HS-27A (cell line): ENCODE measurements at places on chromosomes 2 and 18.

- DNase-seq: no peak
Measured at GRCh38 chr18:56386856-56387255, 251.5 kb downstream of the TXNL1 start.

DNA sequence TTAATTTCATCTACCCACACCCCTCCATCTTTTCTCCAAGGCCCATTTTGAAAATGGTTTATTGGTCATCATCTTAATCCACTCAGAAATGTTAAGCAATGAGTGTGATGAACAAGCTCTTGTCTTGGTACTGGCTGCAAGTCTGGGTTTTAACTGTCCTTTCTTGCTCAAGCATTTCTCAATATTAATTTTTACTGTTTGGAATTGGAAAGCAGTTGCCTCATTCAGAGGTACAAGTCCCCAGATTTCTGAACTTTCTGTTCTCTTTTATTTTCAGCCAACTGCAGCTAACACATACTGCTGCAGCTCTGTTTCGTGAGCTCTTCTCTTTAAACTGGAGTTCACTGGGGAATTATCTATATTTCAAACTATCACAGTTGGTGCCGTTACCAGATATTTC is 99.4 kb upstream of the TEX51 start:
- DNase-seq: no peak

DNA sequence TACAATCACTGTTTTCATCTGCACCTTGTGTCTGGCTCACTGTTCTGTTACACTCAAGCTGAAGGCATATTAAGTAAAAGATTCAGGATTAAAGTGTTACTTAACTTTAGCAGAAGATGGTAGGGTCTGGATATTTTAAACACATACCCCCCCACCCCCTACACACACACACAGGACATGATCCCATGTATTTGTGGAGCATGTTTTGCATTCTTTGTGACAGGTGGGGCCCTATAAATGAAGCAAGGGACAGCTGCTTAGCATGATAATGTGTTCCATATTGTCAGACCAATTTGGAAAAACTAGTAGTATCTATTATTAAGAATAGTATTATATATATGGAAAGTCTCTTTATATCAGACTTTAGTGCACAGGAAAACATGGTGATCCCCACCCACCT is 335.2 kb upstream of the TNP1 start:
- no peak for DNase-seq

DNA sequence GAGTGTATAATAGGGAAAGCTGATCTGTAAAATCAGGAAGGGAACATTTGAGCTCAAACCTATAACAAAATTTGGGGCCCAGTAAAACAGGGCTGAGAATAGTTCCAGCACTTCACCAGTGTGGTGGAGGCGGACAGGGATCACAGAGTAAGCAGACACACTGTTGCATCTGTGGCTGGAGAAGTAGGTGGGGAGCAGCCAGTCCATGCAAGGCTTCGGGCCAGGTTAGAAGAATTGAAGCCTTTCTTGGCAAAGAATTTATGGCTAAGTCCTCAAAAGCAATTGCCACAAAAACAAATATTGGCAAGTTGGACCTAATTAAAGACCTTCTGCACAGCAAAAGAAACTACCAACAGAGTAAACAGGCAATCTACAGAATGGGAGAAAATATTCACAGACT is 93.8 kb upstream of the ZBTB14 start:
- no peak for DNase-seq

- no peak for DNase-seq
Measured at GRCh38 chr2:54523324-54523959, 67.3 kb downstream of the SPTBN1 start.

- no peak for DNase-seq
Measured at GRCh38 chr2:168096158-168096557, 151.2 kb downstream of the STK39 start.

- no peak for DNase-seq
Measured at GRCh38 chr2:174780191-174780840, 16.0 kb upstream of the CHRNA1 start.

DNA sequence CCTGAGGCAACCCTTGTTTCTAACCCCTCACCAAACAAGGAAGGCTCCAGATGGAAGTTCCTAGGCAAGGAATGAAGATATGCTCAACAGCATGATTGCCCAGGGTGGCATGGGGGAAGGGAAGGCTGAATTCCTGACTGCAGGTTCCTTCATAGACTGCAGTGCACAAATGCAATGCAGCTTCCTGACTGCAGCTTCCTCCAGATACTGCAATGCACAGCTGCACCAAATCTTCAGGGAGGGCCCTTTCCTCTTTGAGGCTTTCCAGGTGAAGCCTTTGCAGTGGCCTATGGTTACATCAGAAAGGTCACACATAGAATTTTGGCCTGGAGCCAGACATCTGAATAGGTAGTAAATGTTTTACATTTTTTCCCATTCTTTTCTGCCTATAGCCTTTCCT is 58.8 kb upstream of the DYNAP start:
- DNase-seq: no peak

GRCh38 chr2:20621366-20622295 is 29.3 kb downstream of the HS1BP3 start:
- DNase-seq: no peak

DNA sequence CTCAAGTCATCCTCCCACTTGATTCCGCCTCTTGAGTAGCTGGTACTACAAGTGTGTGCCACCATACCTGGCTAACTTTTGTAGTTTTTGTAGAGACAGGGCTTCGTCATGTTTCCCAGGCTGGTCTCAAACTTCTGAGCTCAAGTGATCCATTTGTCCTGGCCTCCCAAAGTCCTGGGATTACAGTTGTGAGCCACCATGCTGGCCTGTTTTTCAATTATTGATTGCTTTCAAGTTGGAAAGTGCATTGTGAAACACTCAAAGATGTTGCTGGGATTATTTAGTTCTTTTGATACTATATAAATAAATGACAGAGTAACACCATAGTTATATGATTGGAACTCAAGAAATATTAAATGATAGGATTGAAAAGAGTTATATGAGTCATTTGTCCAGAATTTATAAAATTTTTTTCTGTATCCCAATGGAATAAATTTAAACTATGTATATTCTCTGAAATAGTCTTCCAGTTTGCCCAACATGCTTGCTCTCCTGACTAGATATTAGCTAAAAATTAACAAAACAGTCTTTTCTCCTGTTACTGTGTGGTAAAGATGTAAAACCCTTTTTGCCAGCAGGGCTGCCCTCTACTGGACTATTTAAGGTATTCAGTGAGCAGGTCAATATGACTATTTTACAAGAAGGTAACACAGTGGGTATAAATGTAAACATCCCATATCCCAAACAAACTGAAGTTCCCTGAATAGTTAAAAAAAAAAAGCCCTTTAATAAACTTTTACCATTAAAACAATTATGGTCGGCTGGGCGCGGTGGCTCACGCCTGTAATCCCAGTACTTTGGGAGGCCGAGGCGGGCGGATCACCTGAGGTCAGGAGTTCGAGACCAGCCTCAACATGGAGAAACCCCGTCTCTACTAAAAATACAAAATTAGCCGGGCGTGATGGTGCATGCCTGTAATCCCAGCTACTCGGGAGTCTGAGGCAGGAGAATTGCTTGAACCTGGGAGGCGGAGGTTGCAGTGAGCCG is 42.7 kb downstream of the ACSL3 start:
- DNase-seq: no peak

DNA sequence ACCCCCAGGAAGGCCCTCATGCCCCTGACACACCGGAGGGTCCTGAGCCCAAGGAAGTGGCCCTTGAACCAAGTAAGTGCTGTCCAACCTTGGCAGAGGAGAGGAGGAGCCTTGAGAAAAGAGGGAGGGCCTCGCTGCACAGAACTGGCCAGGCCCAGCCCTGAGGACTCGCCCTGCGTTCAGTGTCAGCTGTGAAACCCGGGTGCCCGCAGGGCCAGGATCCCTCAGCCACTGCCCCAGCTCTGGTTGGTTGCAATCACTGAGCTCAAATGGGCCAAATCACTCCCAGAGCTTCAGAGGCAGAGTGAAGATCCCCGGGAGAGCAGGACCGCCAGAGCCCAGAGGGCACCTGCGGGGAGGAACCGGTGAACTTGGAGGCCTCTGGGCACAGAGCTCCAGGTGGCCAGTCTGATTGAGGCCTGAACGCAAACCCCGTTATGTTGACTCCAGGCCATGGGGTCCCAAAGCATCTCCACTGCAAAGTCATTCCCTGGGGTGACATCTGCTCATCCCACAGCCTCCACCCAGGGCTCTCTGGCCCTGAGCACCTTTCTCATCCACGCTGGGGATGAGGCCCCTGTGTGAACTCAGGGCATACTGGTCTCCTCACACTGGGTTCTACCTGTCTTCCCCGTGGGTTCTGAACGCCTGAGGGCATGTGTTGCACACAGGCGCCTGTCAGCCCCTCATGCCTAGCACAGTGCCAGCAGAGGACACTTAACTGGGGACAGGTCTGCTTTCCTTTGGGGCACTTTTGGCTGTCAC is 11.9 kb downstream of the GBX2 start:
- no peak for DNase-seq

- DNase-seq: no peak
Measured at GRCh38 chr2:72136331-72136730, 11.3 kb downstream of the CYP26B1 start.

DNA sequence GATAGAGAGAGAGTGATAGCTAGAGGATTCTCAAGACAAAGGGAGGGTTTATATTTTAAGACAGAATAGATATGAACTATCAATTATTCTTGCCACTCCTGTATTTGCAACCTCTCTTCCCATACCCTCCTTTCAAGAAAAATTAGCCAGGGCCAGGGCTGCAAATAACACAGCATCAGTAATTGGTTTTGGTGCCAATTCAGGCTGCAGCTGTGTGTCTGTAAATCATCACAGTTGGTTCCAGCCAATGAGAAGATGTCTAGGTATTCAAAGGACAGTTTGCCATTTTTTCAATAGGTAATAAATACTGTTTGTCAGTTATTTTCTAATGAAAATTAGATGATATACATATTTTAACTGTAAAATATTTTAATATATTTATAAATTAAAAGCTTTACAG is 73.5 kb downstream of the WDPCP start:
- no peak for DNase-seq

DNA sequence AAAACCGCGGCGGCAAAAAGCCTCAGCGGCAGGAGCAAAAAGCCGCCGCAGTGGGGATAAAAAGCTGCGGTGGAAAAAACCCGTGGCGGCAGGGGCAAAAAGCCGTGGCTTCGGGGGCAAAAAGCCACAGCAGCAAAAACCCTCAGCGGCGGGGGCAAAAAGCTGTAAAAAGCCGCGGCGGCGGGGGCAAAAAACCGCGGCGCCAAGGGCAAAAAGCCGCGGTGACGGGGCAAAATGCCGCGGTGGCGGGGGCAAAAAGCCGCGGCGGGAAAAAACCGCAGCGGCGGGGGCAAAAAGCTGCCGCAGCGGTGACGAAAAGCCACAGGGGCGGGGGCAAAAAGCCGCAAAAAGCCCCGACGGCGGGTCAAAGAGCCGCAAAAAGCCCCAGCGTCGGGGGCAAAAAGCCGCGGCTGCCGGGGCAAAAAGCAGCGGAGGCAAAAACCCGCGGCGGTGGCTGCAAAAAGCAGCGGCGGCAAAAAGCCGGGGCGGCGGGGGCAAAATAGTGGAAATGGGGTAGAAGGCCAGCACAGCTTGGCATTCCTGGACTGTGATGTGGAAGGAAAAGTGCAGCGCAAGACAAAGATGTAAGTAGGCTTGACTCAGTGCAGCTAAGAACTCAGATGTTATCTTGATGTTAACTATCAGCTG is 151.8 kb downstream of the ANKRD30BL start:
- no peak for DNase-seq

GRCh38 chr2:45370369-45370768 is 240.7 kb downstream of the SRBD1 start:
- no peak for DNase-seq

- DNase-seq: no peak
Measured at GRCh38 chr2:179691235-179691634, 170.2 kb downstream of the ZNF385B start.

- no peak for DNase-seq
Measured at GRCh38 chr18:23920054-23920453, 94.5 kb upstream of the TTC39C start.

GRCh38 chr2:32750880-32751279 is 123.0 kb downstream of the TTC27 start:
- no peak for DNase-seq

- DNase-seq: no peak
Measured at GRCh38 chr2:169891593-169892298, 64.5 kb downstream of the UBR3 start.

DNA sequence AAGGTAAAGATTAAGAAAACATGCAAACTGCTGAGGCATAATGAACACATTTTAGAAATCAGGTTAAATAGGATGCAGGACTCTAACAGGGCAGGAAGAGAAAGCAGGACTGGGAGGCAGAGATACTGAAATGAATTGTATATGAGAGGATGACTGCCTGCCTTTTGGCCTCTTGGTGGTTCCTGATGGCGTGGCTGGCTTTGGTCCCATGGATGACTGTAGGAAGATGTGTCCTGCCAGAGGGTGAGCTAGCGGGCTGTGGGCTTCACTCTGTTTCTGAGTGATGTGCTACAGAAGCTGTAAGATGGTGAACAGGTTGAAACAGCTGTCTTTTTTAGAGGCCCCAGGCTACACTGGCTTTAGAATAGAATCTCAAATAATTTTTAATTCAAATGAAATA is 517.0 kb downstream of the SLC4A3 start:
- no peak for DNase-seq

- DNase-seq: no peak
Measured at GRCh38 chr2:191149391-191149790, 1.4 kb downstream of the STAT4 start.

- DNase-seq: no peak
Measured at GRCh38 chr18:57621246-57621604, 411 bp downstream of the NARS1 start.

DNA sequence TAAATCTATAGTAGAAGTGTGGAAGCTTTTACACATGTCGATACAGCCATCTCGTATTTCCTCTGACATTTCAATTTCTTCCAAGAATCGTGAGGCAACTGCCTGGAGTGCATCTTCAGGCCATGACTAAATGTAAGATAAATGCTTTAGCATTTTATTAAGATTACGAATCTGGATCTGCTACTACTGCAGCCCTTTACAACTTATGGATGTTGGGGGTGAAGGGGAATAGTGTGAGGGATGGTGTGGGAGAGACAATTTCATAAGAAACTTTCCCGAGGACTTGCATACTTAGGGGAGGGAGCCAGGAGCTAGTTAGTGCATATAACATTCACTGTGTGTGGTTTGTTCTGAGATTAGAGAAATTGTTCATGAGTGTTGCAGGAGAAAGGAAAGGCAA is 204.8 kb downstream of the SLC39A10 start:
- no peak for DNase-seq

DNA sequence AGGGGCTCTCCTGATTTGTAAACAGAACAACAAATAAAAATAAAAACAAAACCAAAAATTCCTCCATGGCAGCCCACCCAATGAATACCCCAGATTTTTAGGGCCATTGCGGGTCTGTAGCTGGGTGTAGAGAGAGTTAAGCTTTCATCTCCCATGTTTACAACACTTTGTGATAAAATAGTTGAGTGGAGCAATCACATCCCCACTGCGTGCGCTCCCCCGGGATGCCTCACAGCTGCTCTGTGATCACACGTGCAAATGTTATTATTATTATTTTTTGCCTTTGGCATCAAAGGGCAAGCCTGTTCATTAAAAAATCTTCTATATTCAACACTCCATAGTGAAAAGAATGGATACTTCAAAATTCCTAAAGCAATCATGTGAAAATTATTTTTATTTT is 118.0 kb downstream of the MBP start:
- DNase-seq: no peak
